ENCODE measurements at places on chromosomes 6 and 20.

- DNase-seq = no peak
These were observed 22.8 kb downstream of the ISM1 start for GRCh38 chr20:13243826-13244376.

DNA sequence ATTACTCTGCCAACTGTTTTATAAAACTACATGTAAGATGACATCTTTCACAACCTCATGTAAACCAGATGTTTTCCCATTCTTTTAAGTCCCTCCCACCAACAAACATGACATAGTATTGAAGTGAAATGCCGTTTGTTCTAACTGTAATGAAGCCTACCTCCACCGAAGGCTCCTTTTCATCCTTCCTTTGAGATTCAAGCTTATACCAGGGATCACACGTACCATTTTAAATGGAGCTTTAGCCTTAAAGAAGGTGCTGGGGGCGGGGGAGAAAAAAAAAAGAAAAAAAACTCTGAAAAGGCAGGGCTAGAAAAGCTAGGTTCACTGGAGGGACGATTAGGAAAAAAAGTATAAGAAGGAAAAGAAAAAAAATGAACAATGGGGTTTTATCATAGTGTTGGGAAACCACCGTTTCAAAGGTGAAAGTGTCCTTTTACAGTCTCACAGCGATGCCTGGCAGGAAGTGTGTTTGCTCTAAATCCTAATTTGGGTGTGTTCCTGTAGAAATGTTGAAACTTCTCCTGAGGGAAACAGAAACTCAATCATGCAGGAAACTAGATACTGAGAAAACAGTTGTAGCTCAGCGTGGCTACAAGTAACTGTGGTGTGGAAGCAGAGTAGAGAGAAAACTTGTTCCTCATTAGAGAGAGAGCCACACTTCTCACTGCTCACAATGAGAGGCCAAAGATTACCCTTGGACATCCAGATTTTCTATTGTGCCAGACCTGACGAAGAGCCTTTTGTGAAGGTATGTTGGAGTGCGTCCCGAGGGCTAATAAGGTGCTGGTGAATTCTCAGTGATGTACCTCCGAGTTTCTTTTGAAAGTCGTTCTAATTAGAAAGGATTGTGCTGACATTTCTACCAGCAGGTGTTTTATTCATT is 37.6 kb upstream of the HINT3 start:
- DNase-seq = no peak

GRCh38 chr20:10536531-10536930 is 101.4 kb downstream of the SLX4IP start:
- no peak for DNase-seq

DNA sequence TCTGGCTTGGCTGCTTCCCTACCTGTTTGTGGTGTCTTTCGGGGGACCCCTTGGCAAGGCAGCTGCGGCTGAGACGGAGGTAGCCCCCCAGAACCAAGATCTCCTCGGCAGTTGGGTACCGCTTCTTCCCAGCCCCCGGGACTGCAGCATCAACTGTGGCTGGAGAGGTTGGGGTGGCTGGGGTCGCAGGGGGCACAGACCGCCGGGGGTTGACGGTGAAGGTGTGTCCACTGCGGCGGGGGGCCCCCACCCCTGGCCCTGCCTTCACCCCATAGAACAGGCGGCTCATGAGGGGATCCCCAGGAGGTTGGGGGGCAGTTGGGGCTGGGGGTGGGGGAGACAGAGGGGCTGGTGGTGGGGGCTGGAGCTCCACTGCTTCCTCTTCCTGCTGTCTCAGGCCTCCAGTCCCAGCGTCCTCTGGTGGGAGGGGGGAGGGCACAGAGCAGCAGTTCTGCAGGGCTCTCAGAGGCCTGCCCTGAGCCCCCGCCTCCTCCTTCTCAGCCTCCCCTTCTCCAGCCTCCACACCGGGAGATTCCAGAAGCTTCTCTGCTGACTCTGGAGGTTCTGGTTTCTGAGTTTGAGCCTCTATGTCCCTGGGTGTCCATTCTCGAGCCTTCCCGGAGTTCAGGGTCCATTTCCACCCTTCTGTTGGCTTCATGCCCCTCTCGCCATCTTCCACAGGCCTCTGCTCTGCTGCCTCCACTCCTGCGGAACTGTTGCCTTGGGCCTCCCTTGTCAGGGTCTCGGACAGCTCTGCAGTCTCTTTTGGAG is 1.9 kb downstream of the PPP1R18 start:
- DNase-seq = no peak

GRCh38 chr6:123551939-123552707 is 84.6 kb downstream of the TRDN start:
- no peak for DNase-seq

- DNase-seq = no peak
These were observed 2.6 kb upstream of the ANKRD6 start for GRCh38 chr6:89430201-89430962.

Data from activated CD4-positive, CD25-positive, alpha-beta regulatory T cell (primary cell).